ENCODE measurements at places on chromosomes 12 and 14.

DNA sequence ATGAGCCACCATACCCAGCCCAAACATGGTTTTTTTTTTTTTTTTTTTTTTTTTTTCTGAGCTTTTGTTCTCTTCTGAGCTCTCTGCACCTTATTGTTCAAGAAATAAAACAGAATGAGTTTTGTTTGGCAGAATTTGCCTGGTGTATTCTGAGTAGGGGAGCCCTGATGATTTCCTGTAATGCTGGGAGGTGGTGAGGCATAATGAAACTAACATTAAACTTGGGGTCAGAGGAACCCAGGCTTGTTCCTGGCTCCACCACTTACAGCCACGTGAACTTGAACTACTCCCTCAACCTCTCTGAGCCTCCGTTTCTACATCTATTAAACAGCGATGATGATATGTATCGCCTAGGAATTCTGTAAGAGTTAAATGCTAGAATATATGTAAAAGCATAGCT is 276.3 kb upstream of the CRY1 start:
- DNase-seq: no peak

DNA sequence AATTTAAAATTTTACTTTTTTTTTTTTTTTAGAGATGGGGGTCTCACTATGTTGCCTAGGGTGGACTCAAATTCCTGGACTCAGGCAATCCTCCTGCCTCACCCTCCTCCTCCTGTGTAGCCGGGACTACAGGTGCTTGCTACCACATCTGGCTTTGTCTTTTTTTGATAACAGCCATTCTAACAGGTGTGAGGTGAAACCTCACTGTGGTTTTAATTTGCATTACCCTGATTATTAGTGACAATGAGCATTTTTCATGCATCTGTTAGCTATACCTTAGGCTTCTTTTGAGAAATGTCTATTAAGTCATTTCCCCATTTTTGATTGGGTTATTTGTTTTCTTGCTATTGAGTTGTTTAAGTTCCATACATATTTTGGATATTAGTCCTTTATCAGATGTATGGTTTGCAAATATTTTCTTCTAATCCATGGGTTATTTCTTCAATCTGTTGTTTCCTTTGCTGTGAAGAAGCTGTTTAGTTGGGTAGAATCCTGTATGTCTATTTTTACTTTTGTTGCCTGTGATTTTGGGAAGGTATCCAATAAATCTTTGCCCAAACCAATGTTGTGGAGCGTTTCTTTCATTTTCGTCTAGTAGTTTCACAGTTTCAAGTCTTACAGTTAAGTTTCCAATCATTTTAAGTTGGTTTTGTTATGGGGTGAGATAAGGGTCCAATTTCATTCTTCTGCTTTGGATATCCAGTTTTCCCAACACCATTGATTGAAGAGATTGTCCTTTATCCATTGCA is 86.1 kb downstream of the MYF5 start:
- no peak for DNase-seq

DNA sequence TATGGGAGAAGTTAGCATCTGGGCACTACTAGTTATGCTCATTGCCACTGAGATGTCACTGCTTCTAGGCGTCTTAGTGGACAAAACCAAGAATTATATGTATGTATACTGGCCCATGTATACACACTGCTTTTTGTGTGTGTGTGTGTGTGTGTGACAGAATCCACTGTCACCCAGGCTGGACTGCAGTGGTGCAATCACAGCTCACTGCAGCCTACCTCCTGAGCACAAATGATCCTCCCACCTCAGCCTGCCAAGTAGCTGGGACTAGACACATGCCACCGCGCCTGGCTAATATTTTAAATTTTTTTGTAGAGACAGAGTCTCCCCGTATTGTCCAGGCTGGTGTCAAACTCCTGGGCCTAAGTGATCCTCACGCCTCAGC is 25.2 kb downstream of the LIMA1 start:
- DNase-seq: no peak

- DNase-seq: no peak
Observed at GRCh38 chr12:11718768-11719253, 69.3 kb downstream of the ETV6 start.

GRCh38 chr14:79530555-79530954 is 680.7 kb downstream of the DIO2 start:
- DNase-seq: no peak

- no peak for DNase-seq
Observed at GRCh38 chr14:100589760-100590469, 2.7 kb upstream of the BEGAIN start.

DNA sequence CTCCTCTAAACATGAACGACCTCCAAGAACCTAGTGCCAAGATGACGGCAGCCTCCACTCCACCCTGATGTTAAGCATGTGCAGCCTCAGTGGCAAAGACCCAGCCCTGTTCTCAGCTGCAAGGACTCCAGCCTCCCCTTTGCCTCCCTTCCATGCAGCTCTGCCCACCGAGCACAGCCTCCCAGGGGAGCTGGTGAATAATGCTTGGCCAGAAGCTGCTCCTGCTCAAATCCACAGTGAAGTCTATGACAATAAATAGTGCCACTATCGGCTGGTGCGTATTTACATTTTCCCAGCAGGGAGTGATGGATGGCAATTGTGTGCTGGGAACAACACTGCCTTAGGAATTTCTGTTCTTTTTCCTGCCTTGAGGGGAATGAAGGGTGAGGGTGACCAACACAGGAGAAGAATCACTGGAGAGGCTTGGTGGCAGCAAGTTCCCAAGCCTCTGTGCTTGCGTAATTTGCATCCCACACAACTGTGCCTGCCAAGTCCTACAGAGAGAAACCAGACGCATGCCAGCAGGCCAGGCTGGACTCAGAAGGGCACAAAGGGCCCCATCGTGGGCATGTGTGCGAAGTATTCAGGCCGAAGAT is 29.9 kb upstream of the TC2N start:
- no peak for DNase-seq

- no peak for DNase-seq
Observed at GRCh38 chr12:94637390-94638113, 12.8 kb downstream of the TMCC3 start.

DNA sequence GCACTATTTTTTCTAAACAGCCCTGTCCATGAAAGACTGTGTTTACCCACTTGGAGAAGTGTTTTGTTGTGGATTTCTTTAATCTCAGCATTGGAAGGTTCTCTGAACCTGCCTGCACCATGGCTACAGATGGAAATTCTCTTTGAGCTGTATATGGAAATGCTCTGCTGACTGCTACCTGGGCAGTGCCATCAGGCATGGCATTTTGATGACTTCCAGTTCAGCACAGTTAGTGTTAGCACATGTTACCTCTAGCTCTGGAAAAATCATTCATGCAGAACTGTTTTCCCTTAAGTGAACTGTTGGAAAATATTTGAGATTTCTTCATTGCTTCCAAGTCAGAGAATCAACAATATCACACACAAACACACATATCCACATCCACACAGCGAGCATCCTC is 52.6 kb upstream of the RIC8B start:
- no peak for DNase-seq

DNA sequence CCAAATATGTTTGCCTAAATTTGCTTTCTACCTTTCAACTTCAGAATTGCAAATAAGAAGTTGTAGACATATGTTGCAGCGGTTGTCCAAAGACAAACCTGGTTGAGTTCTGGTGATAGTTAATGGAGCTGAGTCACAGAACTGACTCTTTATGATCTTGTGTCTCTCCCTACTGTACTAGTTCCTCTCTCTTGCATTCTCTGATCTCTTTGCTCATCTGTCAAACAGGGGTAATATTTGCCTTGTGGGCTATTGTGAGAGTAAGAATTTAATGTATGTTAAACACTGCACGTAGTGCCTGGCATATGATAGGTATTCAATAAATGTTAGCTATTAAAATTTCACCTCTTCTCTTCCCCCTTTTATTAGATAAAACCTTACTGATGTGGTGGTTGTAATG is 283.5 kb upstream of the RGS6 start:
- DNase-seq: no peak

GRCh38 chr12:106144847-106145246 is 6.1 kb upstream of the NUAK1 start:
- DNase-seq: no peak

GRCh38 chr12:67720351-67720856 is 71.9 kb downstream of the DYRK2 start:
- DNase-seq: no peak

Data from NCI-H1092 treated with DMSO at 0.1 percent for 48 hours (cell line).